ENCODE measurements at places on chromosomes 12 and 14.
A peak's percentile ranks its signal among the peaks of the same experiment; 100 is the strongest.

GRCh38 chr14:26905229-26905628 is 307.4 kb upstream of the NOVA1 start:
- DNase-seq = no peak

- no peak for DNase-seq
Measured at GRCh38 chr12:117240081-117240755, 49.9 kb upstream of the FBXO21 start.

- DNase-seq = peak; percentile 54
Measured at GRCh38 chr12:27747111-27747820, 32.8 kb upstream of the KLHL42 start.

GRCh38 chr12:442235-442884 is 17.4 kb upstream of the B4GALNT3 start:
- DNase-seq = peak; percentile 64

DNA sequence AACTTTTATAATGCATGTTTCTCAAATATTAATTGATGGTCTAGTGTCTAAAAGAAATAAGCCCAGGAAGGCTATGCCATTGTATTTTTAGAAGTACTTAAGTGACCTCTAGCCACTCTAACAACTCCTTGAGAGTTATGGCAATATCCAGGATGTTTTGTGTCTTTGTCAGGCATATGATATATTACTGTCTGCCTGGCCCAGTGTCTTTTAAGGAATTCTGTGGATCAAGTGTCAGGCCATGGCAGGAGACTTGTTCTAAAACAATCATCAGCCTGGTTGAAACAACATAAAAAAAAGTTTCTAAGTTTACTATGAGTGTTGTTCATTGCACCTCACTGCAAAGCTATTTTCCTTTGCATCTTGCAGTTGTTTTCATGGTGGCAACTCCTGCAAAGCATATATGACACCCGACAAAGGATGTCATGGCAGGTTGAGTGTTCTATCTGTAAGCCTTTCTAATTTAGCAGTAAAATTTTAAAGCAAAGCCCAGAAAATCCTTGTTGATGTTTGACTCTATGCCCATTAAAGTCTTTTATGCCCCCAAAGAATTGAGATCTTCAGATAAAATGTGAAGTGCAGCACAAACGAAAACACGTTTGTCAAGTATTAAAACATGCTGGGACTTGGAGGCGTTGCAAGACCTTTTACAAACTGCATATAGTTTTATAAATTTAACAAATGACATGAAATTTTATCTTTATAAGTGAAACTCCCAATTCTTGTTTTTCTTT is 89.5 kb upstream of the SLC38A2 start:
- no peak for DNase-seq
